ENCODE measurements at places on chromosomes 11 and 22.

GRCh38 chr11:117973503-117973860, 12.7 kb upstream of the IL10RA start:
- DNase-seq, result peak; percentile 98

- DNase-seq, result no peak
Measured at GRCh38 chr11:27148506-27148905, 107.9 kb downstream of the BBOX1 start.

GRCh38 chr11:58924230-58924629, 15.1 kb upstream of the GLYATL1 start:
- DNase-seq, result no peak

DNA sequence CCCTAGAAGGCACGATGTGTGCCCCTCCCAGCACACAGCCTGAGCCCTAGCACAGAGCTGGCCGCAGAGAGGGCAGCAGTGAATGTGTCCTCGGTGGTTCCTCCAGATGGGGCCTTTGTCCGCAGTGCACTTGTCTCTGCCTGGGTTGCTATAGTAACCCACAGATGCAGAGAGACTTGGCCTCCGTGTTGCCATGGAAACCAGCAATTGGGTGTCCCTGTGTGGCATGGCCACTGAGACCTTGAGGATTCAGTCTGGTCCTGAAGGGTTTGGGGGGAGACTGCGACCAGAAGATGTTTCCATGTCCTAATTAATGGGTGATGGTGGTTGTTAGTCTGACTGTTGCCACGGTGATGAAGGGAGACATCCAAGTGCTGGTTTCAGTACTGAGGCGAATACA, 42.6 kb upstream of the TUB start:
- no peak for DNase-seq

GRCh38 chr11:111119751-111120150, 125.8 kb upstream of the POU2AF2 start:
- no peak for DNase-seq

- DNase-seq, result no peak
Measured at GRCh38 chr11:78731027-78731426, 156.4 kb upstream of the NARS2 start.

Data from NB4 (cell line).